ENCODE measurements at places on chromosomes 4 and X. TPM values are rescaled to one million over a fixed set of nuclear protein-coding genes. Genes with fewer than 3 reads are reported as not detected.
A peak's percentile ranks its signal among the peaks of the same experiment; 100 is the strongest.

NKRF gene
- total RNA-seq: 5.8 TPM

SMAD1 gene
- 21.2 TPM for total RNA-seq

PASD1 gene
- not detected for total RNA-seq

STPG2 gene
- total RNA-seq: 0.24 TPM

TSPAN7 gene
- total RNA-seq: 12.3 TPM

RRAGB gene
- total RNA-seq: 26.6 TPM

VSIG4 gene
- total RNA-seq: 5.3 TPM

DTHD1 gene
- not detected for total RNA-seq

CHRDL1 gene
- total RNA-seq: 1.6 TPM

FATE1 gene
- total RNA-seq: not detected

KCNIP4 gene
- 0.28 TPM for total RNA-seq

- H3K27me3 ChIP-seq: no peaks in the 10 kb centered on the region
- H3K4me1 ChIP-seq: no peaks in the 10 kb centered on the region
- no peak overlapping the region for H3K4me3 ChIP-seq
- no peaks in the 10 kb centered on the region for H3K36me3 ChIP-seq
These were observed 104.0 kb upstream of the WDR17 start for GRCh38 chr4:175961604-175962003.

DNA sequence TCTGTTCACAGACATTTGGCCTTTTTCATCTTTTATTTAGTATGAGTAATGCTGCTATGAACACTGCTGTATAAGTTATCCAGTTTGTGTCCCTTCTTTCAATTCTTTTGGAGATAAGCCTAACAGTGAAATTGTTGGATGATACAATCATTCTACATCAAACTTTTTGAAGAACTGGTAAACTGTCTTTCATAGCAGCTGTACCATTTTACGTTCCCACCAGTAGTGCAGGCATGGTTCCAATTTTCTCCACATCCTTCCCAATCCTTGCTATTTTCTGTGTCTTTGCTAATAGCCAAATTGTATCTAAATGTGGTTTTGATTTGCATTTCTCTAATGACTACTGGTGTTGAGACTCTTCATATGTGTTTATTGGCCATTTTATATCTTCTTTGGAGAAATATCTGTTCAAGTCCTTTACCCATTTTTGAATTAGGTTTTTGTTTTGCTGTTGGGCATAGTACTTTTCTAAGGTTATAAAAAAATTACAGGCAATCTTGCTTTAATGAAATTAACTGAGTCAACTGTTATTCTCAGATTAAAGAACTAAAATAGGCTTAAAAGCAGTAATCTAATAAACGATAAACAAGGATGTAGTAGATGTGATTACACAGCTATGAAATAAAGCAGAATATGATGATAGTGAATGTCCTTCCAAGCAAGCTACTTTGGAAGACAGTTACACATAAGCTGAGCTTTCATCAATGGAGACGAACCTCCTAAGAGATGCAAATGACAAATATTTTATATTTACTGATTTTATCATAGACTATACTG, 57.2 kb downstream of the FBXW7 start:
- H3K4me3 ChIP-seq: no peak overlapping the region
- DNase-seq: no peak
- H3K4me1 ChIP-seq: peaks cover 3% of the 10 kb centered on the region
- H3K27ac ChIP-seq: peak overlapping the region; percentile 1
- no peaks in the 10 kb centered on the region for H3K27me3 ChIP-seq

GRCh38 chr4:106793933-106794332, 242.2 kb downstream of the DKK2 start:
- H3K4me1 ChIP-seq: peaks cover 13% of the 10 kb centered on the region
- no peak for DNase-seq
- H3K27ac ChIP-seq: no peak overlapping the region
- no peak overlapping the region for H3K4me3 ChIP-seq
- H3K27me3 ChIP-seq: no peaks in the 10 kb centered on the region

DNA sequence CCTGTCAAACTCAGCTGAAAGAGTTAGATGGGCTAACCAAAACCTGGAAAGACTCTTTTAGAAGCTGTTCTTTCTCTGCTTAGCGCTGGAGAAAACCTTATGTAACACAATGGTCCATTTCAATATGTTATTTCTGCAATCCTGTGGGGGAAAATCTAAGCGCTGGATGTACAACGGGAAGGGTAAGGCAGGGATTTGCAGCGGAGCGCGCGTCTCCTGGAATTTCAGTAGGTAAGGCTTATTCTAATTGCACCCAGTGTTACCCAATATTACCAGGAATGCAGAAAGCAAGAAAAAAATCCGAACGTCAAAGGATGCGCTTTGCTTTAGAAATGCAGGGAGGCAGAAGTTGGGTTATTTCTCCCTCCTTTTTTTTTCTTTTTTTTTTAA, 2.0 kb downstream of the HS3ST1 start:
- DNase-seq: no peak
- peaks cover 16% of the 10 kb centered on the region for H3K27me3 ChIP-seq
- peak overlapping the region; percentile 77 for H3K4me3 ChIP-seq
- peaks cover 13% of the 10 kb centered on the region for H3K4me1 ChIP-seq

DNA sequence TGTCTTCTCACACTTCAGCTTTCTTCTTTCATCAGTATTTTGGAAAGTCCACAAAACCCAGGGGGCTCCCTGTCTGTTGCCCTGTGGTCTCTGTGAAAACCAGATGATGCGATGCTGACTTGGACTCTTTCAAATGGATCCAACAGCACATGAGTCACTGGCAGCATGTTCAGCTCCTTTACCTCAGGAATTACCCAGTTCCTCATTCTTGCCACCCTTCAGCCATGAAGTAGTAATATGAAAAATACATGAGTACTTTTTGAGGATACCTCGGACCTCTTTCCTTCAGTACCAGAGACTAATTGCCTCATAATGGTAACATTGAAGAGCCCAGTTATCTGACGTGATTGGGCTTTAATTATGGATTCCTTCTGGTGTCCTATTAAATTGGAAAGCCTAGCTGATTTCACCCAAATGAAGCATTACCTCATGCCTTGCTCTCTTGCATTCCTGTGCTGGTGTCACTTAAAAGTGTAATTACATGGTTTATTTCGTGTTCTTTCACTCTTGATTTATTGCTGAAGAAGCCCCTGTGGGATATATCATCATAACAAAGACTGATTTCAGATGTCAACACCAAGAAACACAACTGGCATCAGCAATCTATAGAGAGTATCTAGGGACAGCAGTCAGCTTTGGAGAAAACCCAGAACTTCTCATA, 63.4 kb downstream of the NFKB1 start:
- no peak overlapping the region for H3K27ac ChIP-seq
- peaks cover 4% of the 10 kb centered on the region for H3K4me1 ChIP-seq
- no peaks in the 10 kb centered on the region for H3K36me3 ChIP-seq
- no peak for DNase-seq

GRCh38 chr4:151744614-151745013, 16.2 kb downstream of the GATB start:
- no peaks in the 10 kb centered on the region for H3K36me3 ChIP-seq
- peak; percentile 63 for DNase-seq
- peak overlapping the region; percentile 82 for H3K27ac ChIP-seq
- H3K4me3 ChIP-seq: no peak overlapping the region

GRCh38 chr4:1375051-1375721, 28.2 kb downstream of the UVSSA start:
- no peak for DNase-seq
- no peaks in the 10 kb centered on the region for H3K27me3 ChIP-seq
- no peaks in the 10 kb centered on the region for H3K36me3 ChIP-seq
- H3K4me1 ChIP-seq: no peaks in the 10 kb centered on the region
- H3K4me3 ChIP-seq: no peak overlapping the region

DNA sequence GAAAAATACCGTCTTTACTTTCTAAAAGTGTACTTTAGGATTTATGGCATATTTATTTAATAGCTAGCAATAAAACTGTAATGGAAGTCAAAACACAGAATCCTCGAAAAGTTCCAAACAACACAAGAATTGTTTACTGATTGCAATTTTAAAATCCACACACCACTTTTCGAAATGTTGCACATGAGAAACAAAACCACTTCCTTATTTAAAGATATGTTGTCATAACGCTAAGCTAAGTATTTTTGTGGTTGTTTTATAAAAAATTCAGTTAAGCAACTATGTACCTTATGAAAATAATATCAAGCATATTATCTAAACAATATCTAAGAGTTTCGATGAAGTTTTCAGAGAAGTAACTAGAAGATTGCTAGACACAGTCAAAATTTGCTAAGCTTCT, 344 bp downstream of the TMPRSS11D start:
- no peaks in the 10 kb centered on the region for H3K4me1 ChIP-seq
- H3K36me3 ChIP-seq: no peaks in the 10 kb centered on the region
- H3K27me3 ChIP-seq: no peaks in the 10 kb centered on the region
- no peak overlapping the region for H3K4me3 ChIP-seq

DNA sequence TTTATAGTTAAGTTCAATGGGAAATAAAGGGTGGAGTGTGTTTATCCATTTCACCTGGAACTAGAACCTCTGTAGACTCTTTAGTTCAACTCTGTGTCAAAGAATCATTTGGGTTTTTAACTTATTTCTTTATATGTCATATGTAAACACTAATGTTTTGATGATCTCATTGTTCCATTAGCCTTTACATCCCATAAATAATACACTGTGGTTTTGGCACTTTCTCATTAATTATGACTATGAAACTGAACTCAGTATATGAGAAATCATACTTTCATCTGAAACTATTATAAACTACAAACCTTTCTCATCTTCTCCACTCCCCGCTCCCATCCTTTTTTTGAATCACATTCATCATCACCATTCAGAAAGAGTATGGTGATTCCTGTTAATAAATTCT, 31.0 kb downstream of the F8 start:
- no peak overlapping the region for H3K27ac ChIP-seq
- no peaks in the 10 kb centered on the region for H3K27me3 ChIP-seq
- H3K36me3 ChIP-seq: no peaks in the 10 kb centered on the region
- no peaks in the 10 kb centered on the region for H3K4me1 ChIP-seq

- no peak overlapping the region for H3K4me3 ChIP-seq
- H3K4me1 ChIP-seq: no peaks in the 10 kb centered on the region
- H3K27ac ChIP-seq: peak overlapping the region; percentile 47
- H3K36me3 ChIP-seq: no peaks in the 10 kb centered on the region
- peak; percentile 5 for DNase-seq
- H3K27me3 ChIP-seq: no peaks in the 10 kb centered on the region
These were observed 101.8 kb downstream of the AGTR2 start for GRCh38 chrX:116272322-116272721.

DNA sequence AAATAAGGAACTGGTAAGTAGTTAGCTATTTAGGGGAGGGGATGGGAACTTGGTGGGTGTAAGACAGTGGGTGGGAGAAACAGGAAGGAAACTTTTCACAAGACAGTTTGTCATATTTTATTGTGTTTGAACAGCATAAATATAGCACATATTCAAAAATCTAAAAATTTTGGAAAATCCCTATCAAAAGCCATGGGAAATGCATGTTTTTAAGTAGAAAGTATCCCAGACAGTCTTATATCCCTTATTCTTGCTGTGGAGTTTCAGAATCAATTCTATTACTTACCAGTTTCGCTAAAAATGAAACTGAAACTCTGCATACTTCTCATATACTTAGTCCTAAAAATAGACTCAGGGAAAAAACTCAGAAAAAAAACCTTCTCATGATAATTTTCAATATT, 22.3 kb upstream of the RASGEF1B start:
- H3K36me3 ChIP-seq: no peaks in the 10 kb centered on the region
- no peaks in the 10 kb centered on the region for H3K27me3 ChIP-seq

- peaks cover 12% of the 10 kb centered on the region for H3K4me1 ChIP-seq
- no peaks in the 10 kb centered on the region for H3K27me3 ChIP-seq
- no peak for DNase-seq
- H3K4me3 ChIP-seq: peak overlapping the region; percentile 80
- H3K27ac ChIP-seq: peak overlapping the region; percentile 94
These were observed 492 bp downstream of the GALNT7 start for GRCh38 chr4:173169178-173169427.

- no peaks in the 10 kb centered on the region for H3K36me3 ChIP-seq
- H3K4me1 ChIP-seq: no peaks in the 10 kb centered on the region
- no peaks in the 10 kb centered on the region for H3K27me3 ChIP-seq
These were observed 18.0 kb upstream of the STAG2 start for GRCh38 chrX:123943488-123943887.

Data from hepatocyte (in vitro differentiated cells).